ENCODE measurements at places on chromosomes 16 and 17.

- DNase-seq: no peak
Measured at GRCh38 chr17:58569196-58569595, 54.8 kb upstream of the MTMR4 start.

- DNase-seq: no peak
Measured at GRCh38 chr17:78647032-78647431, 69.8 kb upstream of the DNAH17 start.

DNA sequence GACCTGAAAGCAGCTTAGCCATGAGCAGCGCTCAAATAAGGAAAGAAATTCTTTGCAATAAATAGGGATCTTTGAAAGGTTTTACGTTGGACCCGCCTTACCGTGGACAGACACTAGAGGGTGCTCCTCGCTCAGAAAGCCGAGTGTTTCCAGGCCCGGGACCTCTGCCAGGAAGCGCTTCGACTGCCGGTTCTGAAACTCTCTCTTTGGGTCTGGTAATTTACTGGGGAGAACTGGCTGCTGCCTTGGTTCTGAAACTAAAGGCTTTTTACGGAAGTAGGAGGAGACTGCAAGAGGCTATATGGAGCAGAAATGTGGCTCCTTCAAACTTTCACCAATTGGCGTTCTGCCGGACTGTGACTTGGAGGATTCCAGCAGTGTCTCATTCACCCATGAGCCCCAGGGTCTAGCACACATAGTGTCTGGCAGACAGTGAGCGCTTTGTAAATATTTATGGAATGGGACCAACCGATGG lies 45.6 kb upstream of the HOXB9 start:
- peak; percentile 73 for DNase-seq

DNA sequence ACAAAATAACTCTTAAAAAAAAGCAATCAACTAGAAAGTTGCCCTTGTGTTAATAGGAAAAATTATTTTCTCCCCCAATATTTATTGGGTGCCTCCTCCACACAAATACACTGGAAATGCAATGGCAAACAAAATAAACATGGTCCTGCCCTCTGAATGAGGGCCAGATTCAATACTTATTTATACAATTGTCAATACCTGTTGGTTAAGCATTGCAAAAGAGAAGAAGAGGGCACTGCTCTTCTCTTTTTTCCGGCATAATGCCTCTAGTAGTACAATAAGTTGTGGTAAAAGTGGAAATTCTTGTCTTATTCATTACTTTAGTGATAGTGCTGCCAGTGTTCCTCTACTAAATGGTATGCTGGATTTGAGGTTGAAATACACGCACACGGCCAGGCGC lies 22.5 kb upstream of the ALDH3A2 start:
- no peak for DNase-seq

- DNase-seq: no peak
Measured at GRCh38 chr16:81620029-81620428, 159.1 kb upstream of the PLCG2 start.

All from AG10803 (cell line).